Inflammatory macrophage treated with lipopolysaccharide for 4 hours (primary cell): ENCODE measurements at places on chromosomes 7 and 10.
A peak's percentile ranks its signal among the peaks of the same experiment; 100 is the strongest.

- no peak for DNase-seq
Observed at GRCh38 chr10:124478515-124478914, 16.9 kb downstream of the LHPP start.

- no peak for DNase-seq
Observed at GRCh38 chr10:64071218-64071617, 550.0 kb downstream of the REEP3 start.

DNA sequence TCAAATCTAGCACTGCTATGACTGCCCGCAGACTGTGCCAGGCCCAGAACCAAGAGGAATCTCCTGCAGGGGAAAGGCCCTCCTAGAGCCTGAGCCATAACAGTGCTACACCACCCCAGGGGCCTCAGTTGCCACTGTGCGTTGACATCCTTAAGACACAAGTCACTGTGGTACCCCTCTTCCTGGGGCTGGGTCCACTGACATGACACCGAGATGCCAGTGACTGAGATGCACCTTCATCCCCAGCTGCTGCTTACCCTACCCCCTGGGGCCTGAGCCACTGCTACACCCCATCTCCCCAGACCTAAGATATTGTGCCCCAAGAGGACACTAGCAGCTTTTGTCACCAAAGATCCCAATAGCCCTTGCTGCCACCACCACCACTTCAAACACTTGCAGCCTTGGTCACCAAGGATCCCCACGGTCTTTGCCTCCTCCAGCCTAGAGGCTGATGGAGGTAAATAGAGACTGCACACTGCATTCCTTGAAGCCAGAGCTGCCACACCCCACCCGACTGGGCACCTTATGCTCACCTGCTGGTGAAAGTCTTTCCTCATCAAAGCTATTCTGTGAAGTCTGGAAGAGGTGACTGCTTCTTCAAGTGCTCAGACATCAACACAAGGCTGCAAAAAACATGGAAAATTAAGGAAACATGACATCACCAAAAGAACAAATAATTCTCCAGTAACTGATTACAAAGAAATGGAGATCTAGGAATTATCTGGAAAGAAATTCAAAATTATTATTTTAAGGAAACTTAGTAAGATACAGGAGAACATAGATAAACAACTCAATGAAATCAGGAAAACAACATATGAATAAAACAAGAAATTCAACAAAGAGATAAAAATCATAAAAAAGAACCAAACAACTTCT, 40.4 kb upstream of the SHH start:
- no peak for DNase-seq

- peak; percentile 18 for DNase-seq
Observed at GRCh38 chr7:79176859-79177477, 276.5 kb downstream of the MAGI2 start.

DNA sequence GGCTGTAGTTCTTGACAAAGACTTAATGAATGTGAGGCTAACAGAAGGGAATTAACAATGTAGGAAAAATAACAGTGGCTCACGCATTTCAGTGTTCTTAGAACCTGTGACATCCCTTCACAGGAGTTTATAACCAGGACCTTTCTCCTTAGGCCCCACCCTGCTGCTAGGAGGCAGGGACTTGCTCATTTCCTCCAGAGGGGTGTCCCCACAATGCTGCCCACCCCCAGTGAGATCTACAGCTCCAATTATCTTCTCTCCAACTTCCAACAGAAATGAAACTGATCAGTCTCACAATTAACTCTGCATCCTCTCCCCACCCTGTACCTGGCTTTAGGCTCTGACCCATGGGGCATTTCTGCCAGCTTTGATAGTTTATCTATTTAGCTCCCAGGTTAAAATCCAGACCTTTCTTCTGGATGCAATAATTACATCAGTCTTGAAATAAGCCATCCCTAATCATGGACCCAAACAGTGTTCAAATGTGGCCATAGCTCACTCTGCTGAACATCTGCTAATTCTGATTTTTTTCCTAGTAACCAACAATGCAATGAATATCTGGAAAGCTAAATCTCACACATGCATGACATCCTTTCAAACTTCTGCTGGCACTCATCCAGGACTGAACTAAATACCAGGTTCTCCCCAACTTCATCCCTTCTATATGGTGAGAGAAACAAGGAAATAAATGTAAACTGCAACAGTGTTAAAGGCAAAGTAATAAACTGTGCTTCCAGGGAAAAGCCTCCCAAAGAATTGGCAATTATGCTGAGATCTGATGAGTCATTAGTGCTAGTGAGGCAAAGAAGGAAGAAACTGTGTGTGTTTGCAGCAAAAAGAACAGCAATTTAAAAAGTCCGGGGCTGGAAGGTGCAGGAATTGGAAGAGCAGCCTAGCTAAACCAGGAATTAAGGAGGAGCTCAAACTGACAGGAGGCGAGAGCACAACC, 64.6 kb downstream of the HERPUD2 start:
- no peak for DNase-seq
